ENCODE measurements at places on chromosomes 7 and 10.
A peak's percentile ranks its signal among the peaks of the same experiment; 100 is the strongest.

DNA sequence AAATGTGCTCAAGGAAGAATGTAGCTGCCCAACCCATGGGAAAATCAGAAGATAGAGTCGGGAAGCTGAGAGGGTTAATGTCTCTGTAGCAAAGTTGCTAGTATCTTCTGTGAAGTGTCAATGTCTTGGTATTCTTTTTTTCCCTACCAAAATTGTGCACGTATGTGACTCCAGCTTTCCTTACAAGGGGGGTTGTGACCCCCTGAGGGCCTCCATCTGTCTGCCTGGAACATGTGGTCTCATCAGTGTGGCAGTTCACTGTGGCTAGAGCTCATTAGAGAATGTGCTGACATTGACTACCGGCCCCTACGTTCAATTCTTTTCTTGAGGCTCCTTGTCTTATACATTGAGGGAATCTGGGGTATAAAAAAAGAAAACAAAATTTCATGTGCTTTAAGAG lies 725.2 kb upstream of the CELF2 start:
- DNase-seq = no peak

GRCh38 chr10:100739517-100740368 lies 5.6 kb upstream of the PAX2 start:
- DNase-seq = no peak

DNA sequence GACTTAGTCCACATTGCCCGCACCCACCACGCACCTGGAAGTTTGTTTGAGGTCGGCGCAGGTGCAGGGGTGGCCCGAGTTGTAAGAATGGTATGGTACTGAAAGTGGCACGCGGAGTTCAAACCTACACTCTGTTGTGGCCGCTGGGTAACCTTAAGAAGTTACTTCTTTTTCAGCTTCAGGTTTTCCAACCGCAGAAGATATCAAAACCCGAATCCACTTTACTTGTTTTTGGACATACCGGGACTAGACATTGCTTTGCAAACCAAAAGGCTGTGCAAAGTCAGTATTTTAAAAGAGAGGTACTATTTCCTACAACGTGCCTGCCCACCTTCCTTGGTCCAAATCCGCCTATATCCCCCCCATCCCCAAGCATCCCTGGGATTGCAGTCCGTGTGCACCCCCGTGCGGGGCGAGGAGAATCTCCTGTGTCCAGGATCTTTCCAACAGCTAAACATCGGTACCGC lies 1.0 kb downstream of the IGFBP3 start:
- no peak for DNase-seq

- no peak for DNase-seq
Observed at GRCh38 chr10:17624996-17625395, 7.8 kb upstream of the HACD1 start.

DNA sequence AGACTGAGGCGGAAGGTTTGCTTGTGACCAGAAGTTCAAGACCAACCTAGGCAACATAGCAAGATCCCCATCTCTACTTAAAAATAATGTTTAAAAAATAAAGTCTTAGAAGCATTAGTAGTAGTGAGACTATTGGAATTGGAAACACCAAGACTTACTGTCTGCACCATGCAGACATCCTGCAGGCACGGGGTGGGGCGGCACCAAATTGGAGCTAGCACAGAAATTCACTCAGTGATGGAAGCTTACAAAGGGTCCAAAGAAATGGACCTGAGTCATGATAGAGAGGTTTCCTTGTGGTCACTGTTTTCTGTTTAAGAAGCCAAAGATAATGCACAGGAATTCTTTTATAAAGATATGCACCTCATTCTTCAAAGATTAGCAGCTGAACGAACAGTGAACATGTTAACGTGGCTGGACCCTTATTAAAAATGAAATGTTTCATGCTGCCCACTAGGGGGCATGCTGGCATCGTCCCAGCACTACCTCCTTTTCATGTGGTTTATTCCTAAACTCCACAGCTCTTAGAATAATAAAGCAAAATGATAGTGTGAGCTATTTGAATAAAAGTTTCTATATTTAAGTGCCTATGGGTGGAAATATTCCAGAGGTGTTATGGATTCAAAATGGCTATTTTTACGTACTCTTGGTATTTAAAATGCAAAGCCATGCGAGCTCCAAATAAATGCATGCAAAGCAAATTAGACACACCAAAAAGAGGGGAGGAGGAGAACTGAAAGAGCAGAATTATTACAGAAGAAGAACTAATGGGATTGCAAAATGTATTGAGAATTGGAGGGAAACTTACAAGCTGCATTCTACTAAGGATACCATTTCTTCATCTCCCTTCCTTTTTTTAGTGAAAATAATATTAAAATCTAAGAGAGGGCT lies 28.6 kb downstream of the PDSS1 start:
- peak; percentile 84 for DNase-seq

DNA sequence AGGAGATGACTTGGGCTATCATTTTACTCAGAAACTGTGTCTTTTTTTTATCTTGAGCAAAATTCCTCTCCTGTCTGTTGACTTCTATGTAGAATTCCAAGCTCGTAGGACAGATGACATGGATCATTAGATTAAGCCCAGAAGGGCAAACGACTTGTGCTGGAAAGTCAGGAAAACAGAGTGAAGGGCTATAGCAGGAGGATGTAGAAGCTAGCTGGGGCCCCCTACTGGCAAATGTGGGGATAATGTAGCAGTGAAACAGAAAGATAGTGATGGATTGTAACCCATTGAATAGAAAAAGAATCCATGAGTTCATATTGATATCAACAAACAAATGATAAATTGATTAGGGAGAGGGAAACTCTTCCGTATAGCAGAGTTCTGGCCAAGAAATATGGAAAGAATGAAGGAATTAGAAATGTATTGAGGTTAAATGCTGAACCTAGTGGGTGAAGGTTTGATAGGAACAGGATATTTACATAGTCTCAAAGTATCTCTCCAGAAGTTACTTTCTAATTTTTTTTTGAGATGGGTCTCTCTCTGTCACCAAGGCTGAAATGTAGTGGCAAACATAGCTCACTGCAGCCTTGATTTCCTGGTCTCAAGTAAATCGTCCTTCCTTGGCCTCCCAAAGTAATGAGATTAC lies 103.6 kb downstream of the LYZL1 start:
- DNase-seq = no peak

DNA sequence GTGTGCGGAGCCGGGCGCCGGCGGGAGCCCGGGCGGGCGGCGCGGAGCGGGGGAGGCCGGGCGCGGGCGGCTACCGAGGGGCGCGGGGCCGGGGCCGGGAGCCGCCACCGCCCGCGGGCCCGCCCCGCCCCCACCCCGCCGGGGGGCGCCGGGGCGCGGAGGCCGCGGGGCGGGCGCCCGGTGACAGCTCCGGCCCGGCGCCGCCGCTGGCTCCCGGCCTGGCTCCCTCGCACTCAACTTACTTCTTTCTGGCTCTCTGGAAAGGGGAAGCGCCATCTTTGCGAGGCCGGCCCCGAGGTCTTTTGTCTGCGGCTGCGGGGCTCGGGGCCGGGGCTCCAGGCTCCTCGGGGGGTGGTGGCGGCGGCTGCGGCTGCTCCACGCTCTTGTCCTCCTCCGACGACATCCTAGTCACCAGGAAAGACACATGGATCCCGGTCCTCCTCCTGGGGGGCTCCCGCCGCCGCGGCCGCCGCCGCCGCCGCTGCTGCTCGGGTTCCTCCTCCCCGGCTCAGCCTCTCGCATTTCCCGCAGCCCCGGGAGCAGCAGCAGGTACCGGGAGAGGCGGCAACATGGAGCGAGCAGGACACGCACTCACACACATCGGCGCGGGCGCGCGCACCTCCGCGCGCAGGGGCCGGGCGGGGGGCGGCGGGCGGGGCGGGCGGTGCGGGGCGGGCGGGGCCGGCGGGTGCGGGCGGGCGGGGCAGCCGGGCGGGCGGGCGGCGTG lies at the start of gene KMT2C:
KMT2C (minus strand) TSS at position 620 of the 727 bp plus-strand sequence; CDS start at position 403, 217 bp downstream.
- peak; percentile 85 for DNase-seq

All from right cardiac atrium (tissue), 5 donors.